Articular chondrocyte of knee joint (primary cell): ENCODE measurements at places on chromosomes 2 and 18. TPM values are rescaled to one million over a fixed set of nuclear protein-coding genes. Genes with fewer than 3 reads are reported as not detected.

The ADCYAP1 gene
- total RNA-seq = not detected in 2 replicates

The COL5A2 gene
- total RNA-seq = 534 and 717 TPM in 2 replicates

The LPIN1 gene
- total RNA-seq = 42.9 and 54.5 TPM in 2 replicates

The SLC9A4 gene
- not detected in 2 replicates for total RNA-seq

The UGT1A8 gene
- not detected in 2 replicates for total RNA-seq

The ZC3H6 gene
- 7.8 and 8.6 TPM in 2 replicates for total RNA-seq

The VWA3B gene
- total RNA-seq = 0.11 TPM in 1 of 2 replicates, not detected in the other

The POTEI gene
- total RNA-seq = not detected in 2 replicates

The ATP6V1C2 gene
- total RNA-seq = 0.13 TPM in 1 of 2 replicates, not detected in the other

The D2HGDH gene
- 11.7 and 11.8 TPM in 2 replicates for total RNA-seq

The PLA2R1 gene
- 30.1 and 35.5 TPM in 2 replicates for total RNA-seq

The TDRD15 gene
- total RNA-seq = under 0.01 TPM in 1 of 2 replicates, not detected in the other

The ZNF638 gene
- 160 and 198 TPM in 2 replicates for total RNA-seq

The TRABD2A gene
- total RNA-seq = 0.26 and 0.65 TPM in 2 replicates

The CCDC178 gene
- total RNA-seq = not detected in 2 replicates

The RNU2-63P gene
- total RNA-seq = under 0.01 TPM in 1 of 2 replicates, not detected in the other

The BCL2L11 gene
- total RNA-seq = 4.6 and 7.2 TPM in 2 replicates

The REG3A gene
- not detected in 2 replicates for total RNA-seq

The LRATD1 gene
- total RNA-seq = under 0.01 and 0.76 TPM in 2 replicates

The GAD1 gene
- total RNA-seq = under 0.01 TPM in 1 of 2 replicates, not detected in the other

The LYPD6B gene
- total RNA-seq = 0.52 and 2.4 TPM in 2 replicates

The MRPL30 gene
- 36.6 and 40.8 TPM in 2 replicates for total RNA-seq

The GALNT3 gene
- total RNA-seq = 1.2 and 3.0 TPM in 2 replicates

The TNS1 gene
- 102 and 125 TPM in 2 replicates for total RNA-seq

The ZNF516 gene
- total RNA-seq = 14.4 and 16.3 TPM in 2 replicates

The SMYD1 gene
- not detected in 2 replicates for total RNA-seq

The CHRND gene
- not detected in 2 replicates for total RNA-seq

The COL3A1 gene
- total RNA-seq = 2,175 and 2,668 TPM in 2 replicates
